Fibroblast of the conjunctiva (primary cell): ENCODE measurements at places on chromosomes 13 and 19.
A peak's percentile ranks its signal among the peaks of the same experiment; 100 is the strongest.

- peak; percentile 98 for DNase-seq
Observed at GRCh38 chr19:43754503-43755255, at the start of gene SMG9. Gene SMG9, minus strand, starts transcription at chr19:43754962. Its CDS starts 4,221 bp downstream, at chr19:43750741.

GRCh38 chr19:46841458-46842083 lies 9.1 kb downstream of the AP2S1 start:
- no peak for DNase-seq

DNA sequence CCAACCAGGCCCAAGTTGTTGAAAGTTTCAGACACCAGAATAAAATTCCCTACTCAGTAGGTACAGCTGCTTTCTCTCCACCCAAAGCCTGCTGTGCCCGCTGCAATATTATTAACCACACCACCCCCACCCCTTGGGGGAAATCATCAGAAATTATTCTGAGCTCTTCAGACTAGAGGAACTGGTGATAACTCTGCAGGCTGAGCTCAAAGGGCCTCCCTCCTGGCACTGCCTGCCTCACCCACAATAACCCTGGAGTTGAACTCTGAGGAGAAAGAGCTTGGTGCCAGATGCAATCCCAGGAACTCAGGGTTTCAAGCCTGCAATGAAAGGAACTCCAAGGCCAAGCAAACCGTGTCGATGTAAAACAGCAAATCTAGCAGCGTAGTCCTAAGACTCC lies 381.7 kb upstream of the ZNF507 start:
- DNase-seq = no peak

DNA sequence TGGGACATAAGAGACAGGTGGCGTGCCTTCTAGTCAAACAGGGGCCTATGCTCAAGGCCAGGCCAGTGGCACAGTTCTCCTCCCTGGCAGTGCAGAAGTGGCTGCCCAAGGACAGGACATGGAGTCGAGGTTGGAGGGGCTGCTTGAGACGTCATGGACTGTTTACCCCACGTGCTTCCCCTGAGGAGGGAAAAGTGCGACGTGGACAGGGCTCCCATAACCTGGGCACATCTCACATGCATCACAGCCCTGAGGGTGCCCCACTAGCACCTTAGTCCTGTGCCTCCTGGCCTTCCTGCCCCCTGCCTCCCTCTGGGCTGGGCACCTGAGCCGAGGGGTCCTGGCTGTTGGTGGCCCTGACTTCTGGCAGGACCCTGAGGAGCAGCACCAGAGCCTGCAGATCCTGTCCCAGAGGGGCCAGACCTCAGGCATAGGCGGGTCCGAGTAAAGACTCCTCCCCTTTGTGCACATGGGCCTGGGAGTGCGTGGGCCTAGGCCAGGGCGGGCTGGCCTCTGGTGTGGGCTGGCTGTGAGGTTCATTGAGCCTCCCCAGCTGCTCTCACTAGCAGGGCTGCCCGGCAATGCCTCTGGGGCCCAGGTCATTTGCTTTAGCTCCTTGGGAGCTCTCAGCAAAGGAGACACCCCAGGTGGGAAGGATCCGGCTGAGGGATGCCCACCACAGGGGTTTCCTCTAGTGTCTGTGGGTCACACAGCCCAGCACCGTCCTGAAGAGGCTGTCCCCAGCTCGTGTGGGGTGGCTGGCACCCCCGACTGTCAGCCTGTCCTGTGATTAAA lies 65.7 kb downstream of the CEBPG start:
- no peak for DNase-seq

- no peak for DNase-seq
Observed at GRCh38 chr13:39825886-39826285, 170.4 kb downstream of the COG6 start.

GRCh38 chr19:16579381-16579780 lies 7.2 kb upstream of the SLC35E1 start:
- no peak for DNase-seq

- no peak for DNase-seq
Observed at GRCh38 chr19:44282846-44283245, 22.0 kb downstream of the ZNF235 start.

DNA sequence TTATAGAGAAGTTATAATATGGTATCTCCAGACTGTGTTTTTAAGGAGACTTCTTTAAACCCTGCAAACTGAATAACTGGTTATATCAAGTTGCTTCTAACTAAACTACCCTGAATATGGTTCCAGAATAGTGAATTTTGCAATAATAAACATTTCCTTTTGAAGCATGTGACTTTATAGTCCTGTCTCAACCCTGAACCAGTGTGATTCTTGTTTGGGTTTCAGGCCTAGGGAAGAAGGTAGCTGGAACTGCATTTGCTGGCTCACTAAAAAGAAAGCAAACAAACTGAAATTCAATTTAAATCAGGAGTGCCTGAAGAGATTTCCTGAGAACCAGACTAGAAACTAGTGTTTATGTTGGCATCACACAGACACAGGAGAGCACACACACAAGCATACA lies 4.9 kb downstream of the ARHGEF7 start:
- no peak for DNase-seq

DNA sequence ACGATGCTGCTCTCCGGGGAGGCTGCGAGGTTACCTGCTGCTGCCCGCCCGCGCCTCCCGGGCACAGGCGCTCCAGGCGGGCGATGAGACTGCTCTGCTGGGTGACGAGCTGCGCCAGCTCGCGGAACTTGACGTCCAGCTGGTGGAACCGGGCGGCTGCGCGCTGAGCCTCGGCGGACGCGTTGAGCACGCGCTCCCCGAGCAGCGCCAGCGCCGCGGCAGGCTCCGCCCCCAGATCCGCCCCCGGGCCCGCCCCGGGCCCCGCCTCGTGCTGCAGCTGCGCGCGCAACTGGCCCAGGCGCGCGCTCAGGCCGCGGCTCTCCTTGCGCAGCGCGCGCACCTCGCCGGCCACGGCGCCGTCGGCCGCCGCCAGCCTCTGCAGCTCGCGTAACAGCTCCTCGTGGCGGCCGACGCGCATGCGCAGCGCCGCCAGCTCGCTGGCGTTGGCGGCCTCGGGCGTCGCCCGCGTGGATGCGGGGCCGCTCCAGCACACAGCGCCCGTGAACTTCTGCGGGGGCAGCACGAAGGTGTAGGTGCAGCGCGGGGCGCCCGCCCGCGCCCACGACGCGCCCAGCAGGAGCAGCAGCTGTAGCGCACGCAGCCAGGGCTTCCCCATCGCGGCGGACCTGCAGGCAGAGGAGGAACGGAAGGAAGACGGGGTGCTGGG lies 6.4 kb downstream of the ANGPTL6 start:
- DNase-seq = peak; percentile 79

GRCh38 chr13:110397436-110398115 lies 90.5 kb downstream of the COL4A2 start:
- peak; percentile 75 for DNase-seq

- peak; percentile 70 for DNase-seq
Observed at GRCh38 chr13:106507560-106508274, 27.7 kb downstream of the EFNB2 start.

DNA sequence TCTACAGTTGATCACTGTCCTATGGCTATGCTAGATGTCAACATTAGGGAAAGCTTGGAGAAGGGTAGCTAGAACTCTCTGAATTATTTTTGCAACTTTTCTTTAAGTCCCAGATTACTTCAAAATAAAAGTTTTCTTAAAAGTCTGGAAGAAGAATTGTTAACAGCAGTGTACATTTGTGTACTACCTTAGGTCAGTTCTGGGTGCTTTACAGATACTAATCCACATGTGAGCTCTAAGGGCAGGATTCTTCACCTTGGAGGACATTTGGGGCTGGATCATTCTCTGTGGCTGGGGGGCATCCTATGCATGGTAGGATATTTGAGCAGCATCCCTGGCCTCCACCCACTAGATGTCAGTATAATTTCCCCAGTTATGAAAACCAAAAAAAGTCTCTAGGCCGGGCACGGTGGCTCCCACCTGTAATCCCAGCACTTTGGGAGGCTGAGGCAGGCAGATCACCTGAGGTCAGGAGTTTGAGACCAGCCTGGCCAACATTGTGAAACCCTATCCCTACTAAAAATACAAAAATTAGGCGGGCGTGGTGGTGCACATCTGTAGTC lies 2.8 kb downstream of the BRME1 start:
- no peak for DNase-seq

GRCh38 chr13:52070929-52071523 lies 46.5 kb downstream of the UTP14C start:
- peak; percentile 3 for DNase-seq
